EL (cell line): ENCODE measurements at places on chromosomes 4 and X.

- no peak for DNase-seq
Measured at GRCh38 chr4:82430964-82431745, 765 bp downstream of the ENOPH1 start.

DNA sequence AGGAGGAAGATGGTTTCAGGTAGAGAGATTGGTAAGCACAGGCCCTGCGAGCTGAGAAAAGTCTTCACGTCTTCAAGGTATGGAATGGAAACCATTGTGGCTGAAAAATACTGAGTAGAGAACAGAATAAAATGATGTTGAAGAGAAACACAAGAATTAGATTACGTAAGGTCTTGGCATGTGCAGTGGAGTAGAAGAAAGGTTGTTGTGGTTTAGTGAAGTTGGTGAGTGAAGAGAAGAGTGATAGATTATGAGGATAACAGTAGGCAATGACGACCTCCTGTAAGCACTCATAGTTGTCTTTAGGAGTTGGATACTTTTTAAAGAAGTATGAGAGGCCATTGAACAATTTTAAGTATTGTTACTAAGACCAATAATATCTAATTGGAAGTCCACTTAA is 642.6 kb downstream of the PCDH7 start:
- no peak for DNase-seq

GRCh38 chr4:169437299-169438047 is 166.7 kb upstream of the SH3RF1 start:
- no peak for DNase-seq

GRCh38 chr4:159765382-159765781 is 662.5 kb downstream of the RAPGEF2 start:
- peak; percentile 37 for DNase-seq

GRCh38 chrX:10168226-10168625 is 11.5 kb downstream of the CLCN4 start:
- no peak for DNase-seq

DNA sequence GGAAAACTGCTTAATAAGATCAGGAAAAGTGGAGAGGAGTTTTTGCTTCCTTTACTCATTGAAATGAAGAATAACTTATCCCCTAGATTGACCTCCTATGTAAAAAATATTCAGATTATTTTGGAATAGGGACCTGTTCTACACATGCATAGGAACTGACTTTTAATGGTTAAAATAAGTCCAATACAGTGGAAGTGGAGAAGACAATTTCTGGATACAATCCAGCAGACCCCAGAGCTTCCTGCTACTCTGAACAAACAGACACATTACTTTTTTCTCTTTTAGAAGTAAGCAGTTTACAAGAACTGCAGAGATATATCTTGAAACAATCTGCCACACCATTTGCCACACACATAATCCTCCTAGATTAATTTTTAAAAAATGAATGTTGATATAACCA is 129.7 kb downstream of the PPA2 start:
- DNase-seq, result no peak

DNA sequence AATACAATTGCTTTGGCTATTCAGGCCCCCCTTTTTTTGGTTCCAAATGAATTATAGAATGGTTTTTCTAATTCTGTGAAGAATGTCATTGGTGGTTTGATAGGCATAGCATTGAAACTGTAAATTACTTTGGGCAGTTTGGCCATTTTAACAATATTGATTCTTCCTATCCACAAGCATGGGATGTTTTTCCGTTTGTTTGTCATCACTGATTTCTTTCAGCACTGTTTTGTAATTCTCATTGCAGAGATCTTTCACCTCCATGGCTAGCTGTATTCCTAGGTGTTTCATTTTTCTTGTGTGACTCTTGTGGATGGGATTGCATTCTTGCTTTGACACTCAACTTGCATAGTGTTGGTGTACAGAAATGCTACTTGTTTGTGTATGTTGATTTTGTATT is 33.0 kb downstream of the ADH6 start:
- DNase-seq, result no peak

GRCh38 chrX:41350976-41351569 is 17.1 kb downstream of the DDX3X start:
- DNase-seq, result peak; percentile 21

GRCh38 chr4:77501851-77502250 is 103.8 kb upstream of the CXCL13 start:
- DNase-seq, result peak; percentile 63

- no peak for DNase-seq
Measured at GRCh38 chr4:136909626-136910025, 622.7 kb downstream of the PCDH18 start.

- no peak for DNase-seq
Measured at GRCh38 chr4:107693132-107693531, 26.9 kb downstream of the PAPSS1 start.

DNA sequence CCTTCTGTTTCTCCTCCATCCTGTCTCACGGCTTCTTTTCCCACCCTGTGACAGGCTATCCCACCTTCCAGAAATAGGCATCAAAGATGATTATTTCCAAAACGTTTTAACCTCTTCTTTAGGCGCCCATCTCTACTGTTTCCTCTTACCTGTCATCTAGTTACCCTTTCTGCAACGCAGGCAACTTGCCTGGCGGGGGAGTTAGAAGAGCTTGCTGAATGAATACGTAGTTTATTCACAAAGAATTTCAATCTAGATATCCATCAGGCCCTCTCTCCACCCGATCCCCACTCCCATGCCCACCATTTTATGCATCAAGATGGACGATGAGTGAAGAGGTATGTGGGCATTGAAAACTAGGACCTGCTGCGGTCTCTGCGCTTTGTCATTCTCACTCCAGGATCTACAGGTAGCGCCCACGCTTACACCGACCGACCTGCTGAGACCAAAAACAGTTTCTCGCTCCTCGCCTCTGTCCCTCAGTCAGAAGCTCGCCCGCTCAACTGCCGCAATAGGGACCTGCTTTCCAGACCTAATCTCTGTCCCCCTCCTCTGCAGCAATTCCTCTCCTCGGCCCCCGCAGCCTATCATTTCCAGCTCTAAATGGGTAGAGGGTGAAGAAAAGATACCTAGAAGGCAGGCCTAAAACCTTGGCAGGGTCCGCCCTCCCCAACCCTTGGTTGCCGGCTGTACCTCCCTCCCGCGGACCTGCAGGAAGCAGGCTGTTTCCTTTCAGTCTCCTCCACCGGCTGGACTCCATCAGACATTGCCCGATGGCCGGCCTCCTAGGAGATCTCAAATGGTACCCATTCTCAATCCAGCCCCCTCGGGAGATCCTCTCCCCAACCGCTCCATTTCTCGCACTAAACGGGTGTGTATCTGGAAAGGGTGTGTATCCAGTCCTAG is 624 bp downstream of the BEX5 start:
- no peak for DNase-seq

GRCh38 chrX:3521396-3521795 is 174.9 kb upstream of the MXRA5 start:
- DNase-seq, result no peak

DNA sequence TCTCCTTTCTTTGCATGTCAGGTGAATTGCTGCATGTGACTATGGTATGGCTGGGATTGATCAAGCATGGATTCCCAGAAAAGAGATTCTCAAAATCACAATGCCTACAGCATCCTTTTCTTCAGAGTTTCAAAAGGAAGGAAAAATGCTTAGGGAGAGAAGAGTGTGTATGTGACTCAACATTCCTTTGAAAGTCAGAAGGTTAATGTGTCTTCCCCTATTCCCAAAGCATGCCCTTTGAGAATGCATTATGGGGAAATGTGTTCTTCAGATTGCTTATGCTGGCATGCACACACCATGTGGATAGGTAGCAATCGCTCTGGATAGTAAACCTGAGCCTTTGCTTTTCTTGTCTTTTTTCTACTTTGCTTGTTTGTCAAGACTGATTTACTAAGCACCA is 78.5 kb downstream of the ELOVL6 start:
- peak; percentile 66 for DNase-seq

DNA sequence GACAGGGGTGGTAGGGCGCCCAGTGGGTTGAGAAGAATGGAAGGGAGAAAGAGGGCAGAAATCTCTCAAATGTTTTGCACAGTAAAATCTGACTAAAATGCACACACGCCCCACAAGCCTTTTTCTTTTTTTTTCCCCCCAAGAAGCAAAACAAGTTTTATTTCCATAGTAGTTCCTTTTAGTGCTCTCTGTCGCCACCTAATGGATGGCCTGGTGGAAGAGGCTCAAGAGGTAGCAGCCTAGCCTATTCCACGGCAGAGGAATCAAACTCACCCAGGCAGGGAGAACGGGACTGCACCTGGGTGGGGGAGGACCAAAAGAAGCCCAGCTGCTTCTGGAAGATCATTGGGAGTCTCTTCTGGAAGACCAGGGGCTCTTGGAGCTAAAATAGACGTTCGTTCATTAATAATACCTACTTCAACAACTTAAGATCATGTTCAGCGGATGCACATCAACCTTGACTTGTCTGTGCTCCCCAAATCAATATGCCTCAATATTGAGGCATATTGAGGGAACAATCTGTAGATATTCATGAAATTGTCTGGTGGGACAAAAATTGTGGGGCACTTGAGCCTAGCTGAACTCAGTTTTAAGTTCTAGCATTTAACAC is 31.6 kb upstream of the IRAK1 start:
- DNase-seq, result peak; percentile 54

- peak; percentile 43 for DNase-seq
Measured at GRCh38 chr4:39698424-39699009, 581 bp downstream of the UBE2K start.

GRCh38 chr4:121740796-121741409 is 24.1 kb downstream of the SMIM43 start:
- no peak for DNase-seq

DNA sequence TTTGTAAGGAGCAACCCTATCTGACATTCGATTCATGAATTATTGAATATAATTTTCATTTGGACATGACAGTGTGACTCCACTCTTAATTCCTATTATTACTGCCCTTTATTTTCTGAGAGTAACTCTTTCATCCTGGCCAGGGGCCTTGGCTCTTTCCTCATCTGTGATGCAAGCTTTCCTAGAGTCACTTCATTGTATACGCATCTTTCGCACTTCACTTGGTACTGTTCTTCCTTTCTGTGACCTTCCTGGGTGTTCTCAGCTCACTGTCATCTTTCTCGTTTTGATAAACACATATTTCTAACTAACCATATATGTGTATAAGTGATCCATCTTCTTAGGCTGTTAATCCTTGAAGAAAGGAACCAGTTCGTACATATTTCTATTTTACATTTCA is 160.3 kb downstream of the PDGFC start:
- no peak for DNase-seq
